ENCODE measurements at places on chromosomes 3 and 15.

DNA sequence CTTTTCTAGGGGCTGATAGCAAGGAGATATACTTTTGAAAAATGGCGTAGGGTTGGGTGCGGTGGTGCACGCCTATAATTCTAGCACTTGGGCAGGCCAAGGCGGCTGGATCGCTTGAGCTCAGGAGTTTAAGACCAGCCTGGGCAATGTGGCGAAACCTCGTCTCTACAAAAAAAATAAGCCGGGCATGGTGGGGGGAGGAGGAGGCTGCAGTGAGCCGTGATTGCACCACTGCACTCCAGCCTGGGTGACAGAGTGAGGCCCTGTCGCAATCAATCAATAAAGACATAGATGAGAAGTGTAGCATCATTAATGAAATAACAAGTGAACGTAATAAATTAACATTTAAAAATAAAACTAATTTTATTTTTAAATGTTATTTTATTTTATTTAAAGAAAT is 134.6 kb downstream of the SLCO3A1 start:
- DNase-seq = no peak

- DNase-seq = no peak
These were observed 95.4 kb downstream of the ISL2 start for GRCh38 chr15:76431971-76432370.

GRCh38 chr3:173139420-173139819 is 1.6 kb downstream of the SPATA16 start:
- no peak for DNase-seq

DNA sequence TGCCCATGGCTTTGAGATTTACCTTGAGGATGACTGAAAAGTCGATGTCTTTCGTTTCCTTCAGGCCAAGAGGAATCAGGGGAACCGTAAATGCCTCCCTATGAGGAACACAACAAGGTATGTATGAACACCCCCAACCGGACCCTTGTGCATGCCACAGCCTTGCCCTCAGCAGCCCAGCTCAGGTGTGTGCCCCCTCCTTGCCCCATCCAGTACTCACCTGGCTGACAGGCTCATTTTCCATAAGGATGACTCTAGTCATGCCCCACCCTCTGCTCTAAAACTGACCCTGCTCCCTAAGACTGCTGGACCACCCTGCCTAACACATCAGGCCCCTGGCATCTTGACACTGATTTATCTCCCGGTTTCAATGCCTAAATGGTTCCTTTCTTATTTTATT is 270.0 kb downstream of the GOLGA6L6 start:
- DNase-seq = no peak

DNA sequence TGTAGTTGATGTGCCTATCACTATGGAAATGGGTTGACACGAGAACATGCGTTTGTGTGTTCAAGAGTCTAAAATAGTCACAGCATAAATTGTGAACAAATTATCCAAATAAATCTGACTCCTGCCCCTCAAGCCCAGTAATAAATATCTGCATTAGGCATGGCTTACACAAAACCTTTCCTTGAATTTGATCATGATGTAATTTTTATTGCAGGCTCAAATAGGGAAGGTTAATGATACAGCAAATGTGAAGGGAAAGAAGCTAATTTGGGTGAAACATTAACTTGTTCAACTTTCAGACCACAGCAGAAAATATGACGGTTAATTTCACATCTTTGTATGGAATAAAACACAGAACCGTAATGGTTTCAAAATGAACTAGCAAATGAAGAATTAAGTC is 74.6 kb downstream of the WNT5A start:
- no peak for DNase-seq

All from CD4-positive, alpha-beta T cell treated with Interferon alpha-2 for 1 hour (primary cell).